H9 (cell line): ENCODE measurements at places on chromosomes 2 and 18. TPM values are rescaled to one million over a fixed set of nuclear protein-coding genes. Genes with fewer than 3 reads are reported as not detected.

GRCh38 chr2:181074457-181074856 lies 94.1 kb downstream of the UBE2E3 start:
- no peak overlapping the region for H3K4me3 ChIP-seq
- H3K27ac ChIP-seq = no peak overlapping the region
- H3K4me1 ChIP-seq = peaks cover 2% of the 10 kb centered on the region; the same call in 1 of the 2 replicates
- no peaks in the 10 kb centered on the region for H3K27me3 ChIP-seq
- DNase-seq = no peak

DNA sequence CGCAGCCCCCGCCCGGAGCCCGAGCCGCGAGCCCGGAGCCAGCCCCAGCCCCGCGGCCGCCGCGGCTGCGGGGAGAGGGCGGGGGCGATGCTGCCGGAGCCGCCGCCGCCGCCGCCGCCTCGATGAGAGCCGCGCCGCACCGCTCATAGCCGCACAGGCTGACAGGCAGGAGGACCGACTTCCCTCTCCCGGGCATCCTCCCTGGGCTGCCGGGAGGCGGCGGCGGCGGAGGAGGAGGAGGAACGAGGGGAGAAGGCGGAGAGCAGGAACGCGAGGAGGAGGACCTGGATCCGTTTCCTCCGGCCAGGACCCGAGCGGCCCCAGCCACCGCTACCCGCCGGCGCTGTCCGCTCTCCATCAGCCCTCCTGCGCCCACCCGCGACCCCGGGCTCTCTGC lies 370 bp downstream of the KLHL29 start:
- H3K4me3 ChIP-seq = peak overlapping the region; percentile 49
- DNase-seq = no peak
- H3K27ac ChIP-seq = no peak overlapping the region
- no peaks in the 10 kb centered on the region for H3K36me3 ChIP-seq

The GLB1L gene
- total RNA-seq = 5.8 and 6.5 TPM in 2 replicates

DNA sequence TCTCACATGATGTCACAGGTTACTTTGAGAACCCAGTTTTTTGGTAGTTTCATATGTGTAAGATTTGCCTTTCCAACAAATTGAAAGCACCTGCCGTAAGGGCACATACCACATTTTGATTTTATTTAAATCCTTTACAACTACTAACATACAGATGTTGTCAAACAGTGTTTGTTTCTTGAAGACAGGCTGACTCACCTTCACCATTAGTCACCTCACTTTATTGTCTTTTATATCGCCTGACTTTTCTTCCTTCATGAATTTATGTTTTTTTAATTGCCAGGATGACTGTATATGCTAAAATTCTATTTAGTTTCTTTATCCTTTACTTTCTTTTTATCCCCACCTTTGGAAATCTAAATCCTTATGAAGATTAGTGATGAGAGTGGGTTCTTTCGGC lies 886.7 kb downstream of the SUCLG1 start:
- H3K4me3 ChIP-seq = no peak overlapping the region
- no peak overlapping the region for H3K27ac ChIP-seq
- no peaks in the 10 kb centered on the region for H3K4me1 ChIP-seq
- no peak for DNase-seq
- H3K36me3 ChIP-seq = no peaks in the 10 kb centered on the region

DNA sequence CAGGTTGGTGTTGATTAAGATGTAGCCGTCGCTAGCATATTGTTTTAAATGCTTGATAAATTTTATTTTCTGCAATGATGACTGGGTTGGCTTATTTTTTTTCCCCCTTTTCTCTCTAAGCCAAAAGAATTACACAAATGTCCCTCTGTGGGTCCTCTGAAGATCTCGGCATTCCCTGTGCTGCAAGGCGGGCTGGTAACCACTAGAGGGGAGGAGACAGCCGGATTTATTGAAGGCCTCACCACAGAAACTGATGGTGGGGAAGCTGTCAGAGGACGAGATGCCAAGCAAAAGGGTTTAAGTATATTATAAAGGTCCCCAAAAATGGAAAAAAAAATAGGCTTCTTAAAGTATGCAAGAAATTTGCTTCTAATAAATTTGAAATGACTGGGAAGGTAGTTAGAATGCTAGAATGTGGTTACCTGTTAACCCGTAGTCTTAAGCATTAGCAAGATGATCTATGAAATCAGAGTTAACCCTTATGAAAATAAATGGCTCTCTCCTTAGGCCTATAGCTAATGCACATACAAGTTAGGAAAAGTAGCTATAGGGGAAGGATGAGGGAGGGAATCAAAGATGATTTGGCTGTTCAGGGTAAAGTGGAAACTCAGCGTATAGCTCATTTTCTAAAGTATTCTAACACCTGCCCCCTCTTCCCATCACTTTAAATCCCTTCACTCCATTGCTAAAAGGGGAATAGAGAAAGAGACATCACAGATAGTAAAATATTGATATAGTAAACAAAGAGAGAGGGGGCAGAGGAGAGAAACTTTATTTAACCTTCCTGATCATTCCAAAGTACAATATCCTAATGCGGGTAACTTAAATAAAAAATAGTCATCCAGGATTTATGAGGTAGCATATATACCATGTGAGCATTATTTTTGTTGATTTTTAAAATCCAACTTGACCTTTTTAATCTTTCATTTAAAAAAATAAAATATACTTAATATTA lies 894.5 kb upstream of the POU3F3 start:
- H3K27me3 ChIP-seq = no peaks in the 10 kb centered on the region
- H3K27ac ChIP-seq = no peak overlapping the region
- H3K4me1 ChIP-seq = no peaks in the 10 kb centered on the region
- H3K4me3 ChIP-seq = no peak overlapping the region
- peak; percentile 61 for DNase-seq

- no peak overlapping the region for H3K27ac ChIP-seq
- H3K4me3 ChIP-seq = no peak overlapping the region
- no peaks in the 10 kb centered on the region for H3K27me3 ChIP-seq
- DNase-seq = no peak
- H3K36me3 ChIP-seq = no peaks in the 10 kb centered on the region
- no peaks in the 10 kb centered on the region for H3K4me1 ChIP-seq
These were observed 88.8 kb upstream of the NYAP2 start for GRCh38 chr2:225310745-225311144.

GRCh38 chr2:232250246-232251175 lies 128.0 kb upstream of the ALPP start:
- no peak for DNase-seq
- H3K27me3 ChIP-seq = no peaks in the 10 kb centered on the region
- no peak overlapping the region for H3K27ac ChIP-seq
- no peaks in the 10 kb centered on the region for H3K36me3 ChIP-seq
- no peaks in the 10 kb centered on the region for H3K4me1 ChIP-seq

The RAX gene
- total RNA-seq = 0.37 TPM in 1 of 2 replicates, not detected in the other

- no peak overlapping the region for H3K4me3 ChIP-seq
- no peaks in the 10 kb centered on the region for H3K27me3 ChIP-seq
- no peaks in the 10 kb centered on the region for H3K36me3 ChIP-seq
- peaks cover 3% of the 10 kb centered on the region; the same call in 1 of the 2 replicates for H3K4me1 ChIP-seq
- H3K27ac ChIP-seq = no peak overlapping the region
These were observed 80.0 kb downstream of the SOWAHC start for GRCh38 chr2:109694190-109694589.

The LBX2 gene
- total RNA-seq = 1.1 TPM in 2 replicates

The EFEMP1 gene
- 3.5 and 3.7 TPM in 2 replicates for total RNA-seq

- no peak overlapping the region for H3K27ac ChIP-seq
- H3K36me3 ChIP-seq = no peaks in the 10 kb centered on the region
- no peak overlapping the region for H3K4me3 ChIP-seq
- H3K27me3 ChIP-seq = no peaks in the 10 kb centered on the region; the same call in 1 of the 2 replicates
These were observed 151.7 kb downstream of the ANKRD44 start for GRCh38 chr2:197158591-197159550.

The VSNL1 gene
- total RNA-seq = 9.2 and 9.9 TPM in 2 replicates

- H3K4me1 ChIP-seq = no peaks in the 10 kb centered on the region
- DNase-seq = no peak
- H3K27me3 ChIP-seq = no peaks in the 10 kb centered on the region
- no peak overlapping the region for H3K27ac ChIP-seq
- H3K36me3 ChIP-seq = no peaks in the 10 kb centered on the region
- no peak overlapping the region for H3K4me3 ChIP-seq
These were observed 272.0 kb downstream of the LNPK start for GRCh38 chr2:175730050-175730449.

GRCh38 chr2:165745916-165746315 lies 48.1 kb downstream of the GALNT3 start:
- no peak overlapping the region for H3K27ac ChIP-seq
- H3K36me3 ChIP-seq = peaks cover 52% of the 10 kb centered on the region
- H3K27me3 ChIP-seq = no peaks in the 10 kb centered on the region
- no peak for DNase-seq
